ENCODE measurements at places on chromosomes 3 and 15.

GRCh38 chr3:72595376-72595775 is 252.9 kb downstream of the SHQ1 start:
- DNase-seq = no peak

- no peak for DNase-seq
Observed at GRCh38 chr3:100205171-100205570, 55.6 kb upstream of the TBC1D23 start.

- DNase-seq = no peak
Observed at GRCh38 chr15:71386448-71387236, 271.4 kb downstream of the THSD4 start.

- DNase-seq = no peak
Observed at GRCh38 chr3:39531665-39532064, 64.2 kb downstream of the MOBP start.

- DNase-seq = no peak
Observed at GRCh38 chr3:72964633-72965032, 32.0 kb upstream of the PPP4R2 start.

- no peak for DNase-seq
Observed at GRCh38 chr15:62739082-62739481, 303.5 kb upstream of the TPM1 start.

DNA sequence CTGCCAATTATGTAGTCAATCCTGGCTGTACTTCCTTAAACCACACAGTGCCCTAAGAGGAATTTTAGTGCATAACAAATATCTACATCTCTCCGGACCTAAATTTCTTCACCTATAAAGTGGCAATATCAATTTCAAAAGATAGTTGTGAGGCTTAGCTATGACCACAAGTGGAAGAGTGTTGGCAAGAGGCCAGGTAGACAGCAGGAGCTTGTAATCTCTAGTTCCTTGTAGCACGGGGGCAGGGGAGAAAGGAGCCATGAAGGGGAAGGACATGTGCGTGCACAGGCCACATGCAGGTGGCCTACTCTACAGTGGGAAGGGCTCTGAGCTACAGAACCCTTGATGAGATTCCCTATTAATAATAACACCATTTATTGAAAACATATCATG is 269.7 kb downstream of the ABHD5 start:
- DNase-seq = no peak

DNA sequence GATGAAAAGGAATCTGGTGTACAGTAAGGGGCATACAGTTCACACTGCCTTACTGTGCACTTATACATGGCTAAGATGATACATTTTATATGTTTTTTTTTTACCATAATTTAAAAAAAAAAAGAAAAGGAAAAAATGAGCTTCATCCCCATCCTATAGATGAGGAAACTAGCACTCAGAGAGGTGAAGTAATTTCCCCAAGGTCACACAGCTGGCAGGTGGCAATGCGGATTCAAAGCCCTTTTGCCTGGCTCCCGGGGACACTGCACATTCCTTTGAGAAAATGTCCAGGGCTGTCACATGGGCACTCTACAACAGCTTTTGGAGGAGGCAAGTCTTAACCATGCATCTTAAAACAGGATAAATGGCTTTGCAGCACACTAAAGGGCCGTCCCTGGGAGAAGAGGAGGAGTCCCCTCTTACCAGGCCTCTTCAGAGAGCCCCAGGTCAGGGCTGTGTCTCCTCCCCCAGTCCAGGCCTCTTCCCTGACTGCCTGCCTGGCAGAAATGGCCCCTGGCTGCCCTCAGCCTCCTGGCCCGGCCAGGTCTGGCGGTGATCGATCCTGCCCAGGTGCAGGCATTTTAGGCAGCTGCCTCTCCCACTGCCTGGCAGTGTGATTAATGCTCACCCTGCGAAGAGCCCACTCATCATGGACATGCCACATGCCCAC is 95.1 kb upstream of the LINGO1 start:
- no peak for DNase-seq

DNA sequence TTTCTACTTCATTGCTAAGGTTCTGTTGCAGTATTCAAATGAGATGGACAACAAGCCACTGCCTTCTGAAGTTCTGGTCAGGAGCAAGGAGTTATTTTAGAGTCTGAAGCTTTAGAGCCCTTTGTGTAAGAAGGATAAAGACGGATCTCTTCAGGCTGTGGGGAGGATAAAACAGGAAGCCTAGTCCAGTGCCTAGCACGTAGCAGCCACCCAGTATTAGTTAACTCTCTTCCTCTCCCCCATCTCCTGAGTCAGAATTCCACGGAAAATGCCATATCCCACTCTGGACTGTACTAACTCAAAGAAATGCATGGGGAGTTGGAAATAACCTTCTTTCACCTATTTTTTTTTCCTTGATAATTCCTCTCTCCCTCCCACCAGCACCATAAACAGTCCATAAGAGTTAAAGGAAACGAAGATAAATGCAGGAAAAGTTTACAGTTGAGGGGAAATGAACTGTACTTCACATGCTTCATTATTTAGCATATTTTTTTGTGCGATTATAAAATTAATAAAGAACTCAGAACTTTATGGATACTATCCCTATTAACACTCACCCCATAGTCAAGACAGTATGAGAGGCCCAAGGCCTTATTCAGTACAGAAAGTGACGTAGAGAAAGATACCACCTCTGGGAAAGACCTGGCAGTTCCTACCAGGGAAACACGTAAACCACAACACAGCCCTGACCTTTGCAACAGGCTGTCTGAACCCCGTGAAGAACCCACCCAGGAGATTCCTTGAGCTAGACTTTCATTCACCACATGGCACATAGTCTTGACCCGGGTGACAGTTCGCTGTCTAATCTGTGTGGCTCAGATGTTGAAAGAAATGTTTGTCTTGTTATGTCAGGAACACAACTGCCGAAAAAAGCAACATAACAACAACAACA is 9.2 kb downstream of the IGF2BP2 start:
- DNase-seq = no peak

DNA sequence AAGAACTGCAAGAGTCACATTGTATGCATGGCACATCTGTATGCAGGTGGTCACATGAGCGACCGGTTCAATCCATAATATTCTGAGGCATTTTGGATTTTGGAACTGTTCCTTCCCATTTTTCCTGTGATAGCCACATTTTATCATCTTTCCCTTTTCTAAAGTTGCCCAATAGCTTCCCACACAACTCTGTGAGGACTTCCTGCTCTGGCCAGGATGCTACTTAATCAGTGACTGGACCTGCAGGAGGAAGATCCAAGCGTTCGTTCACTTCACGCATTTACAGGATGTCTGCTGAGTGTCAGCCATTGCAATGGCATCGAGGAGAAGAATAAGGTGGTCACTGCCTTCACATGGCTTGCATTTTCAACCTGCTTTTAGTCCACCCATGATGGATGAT is 9.8 kb downstream of the KLHL6 start:
- no peak for DNase-seq

- no peak for DNase-seq
Observed at GRCh38 chr3:27633224-27633545, 88.9 kb downstream of the EOMES start.

DNA sequence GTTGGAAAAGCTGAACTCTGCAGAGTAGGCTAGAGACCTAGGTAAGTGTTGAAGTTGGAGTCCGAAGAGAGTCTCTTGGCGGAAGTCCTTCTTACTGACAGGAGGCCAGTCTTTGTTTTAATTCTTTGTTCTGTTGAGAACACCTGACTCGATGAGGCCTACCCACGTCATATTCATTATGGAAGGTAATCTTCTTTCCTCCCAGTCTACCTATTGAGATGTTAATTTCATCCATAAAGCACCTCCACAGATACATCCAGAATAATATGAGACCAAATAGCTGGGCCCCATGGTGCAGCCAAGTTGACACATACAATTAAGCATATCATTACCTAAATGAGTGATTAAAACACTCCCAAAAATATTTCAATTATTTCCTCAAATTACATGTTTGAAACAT is 515.5 kb downstream of the CADM2 start:
- no peak for DNase-seq

DNA sequence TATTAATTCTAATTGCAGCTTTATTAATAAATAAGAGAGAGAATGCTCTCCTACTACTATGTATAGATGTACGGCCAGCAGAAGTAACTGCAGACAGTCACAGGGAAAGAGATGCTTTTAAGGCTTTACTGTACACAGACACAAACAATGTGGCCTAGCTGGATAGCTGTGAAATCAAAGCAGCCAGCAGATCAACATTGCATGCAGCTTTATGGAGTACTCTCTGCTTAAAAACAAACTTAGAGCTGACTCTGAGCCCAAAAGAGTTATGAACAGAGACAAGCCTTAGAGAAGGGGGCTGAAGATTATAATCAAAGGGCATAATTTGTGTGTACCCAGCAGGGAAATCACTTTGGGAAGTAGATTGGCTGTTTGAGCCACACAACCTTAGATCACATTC is 47.2 kb downstream of the CADM2 start:
- DNase-seq = no peak

DNA sequence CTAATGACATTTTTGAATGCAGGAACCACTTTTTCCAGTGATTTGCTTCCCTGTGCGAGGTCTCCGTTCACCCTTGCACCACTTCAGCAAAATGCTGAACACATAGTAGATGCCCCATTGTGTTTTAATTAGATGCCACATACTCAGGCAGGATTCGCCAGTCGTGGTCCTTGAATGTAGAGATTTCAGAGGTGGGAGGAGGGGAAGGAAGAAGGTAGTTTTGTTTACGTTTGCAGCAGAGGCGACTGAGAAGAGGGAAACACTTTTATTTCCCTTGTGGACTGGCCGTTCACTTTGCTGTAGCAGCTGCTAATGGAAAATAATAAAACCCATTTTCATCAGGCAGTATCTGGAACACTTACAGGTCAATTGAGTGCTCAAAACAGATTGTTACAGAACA is 262.8 kb upstream of the TBL1XR1 start:
- no peak for DNase-seq

GRCh38 chr3:46013316-46014094 is 13.8 kb downstream of the XCR1 start:
- DNase-seq = no peak

- no peak for DNase-seq
Observed at GRCh38 chr15:42344763-42345162, 14.5 kb upstream of the CAPN3 start.

- DNase-seq = no peak
Observed at GRCh38 chr15:66696770-66697169, 5.3 kb upstream of the SMAD6 start.

DNA sequence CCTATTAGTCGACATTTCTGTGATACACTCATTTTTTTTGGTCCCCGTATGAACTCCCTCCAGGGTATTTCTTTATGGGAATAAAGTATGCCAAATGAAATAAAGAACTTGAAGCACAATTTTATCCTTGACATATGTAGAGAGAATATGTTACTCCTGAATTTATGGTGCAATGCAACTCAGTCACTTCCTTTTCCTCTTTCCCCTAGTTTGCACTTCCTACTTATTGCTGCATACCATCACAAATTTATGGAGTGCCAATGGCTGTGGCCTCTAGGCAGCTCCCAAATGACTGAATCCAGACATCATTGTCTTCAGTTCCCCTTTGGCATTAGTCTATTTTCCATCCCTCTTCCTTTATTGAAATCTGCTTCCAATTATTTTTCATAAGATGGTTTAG is 403.5 kb downstream of the FHIT start:
- no peak for DNase-seq

DNA sequence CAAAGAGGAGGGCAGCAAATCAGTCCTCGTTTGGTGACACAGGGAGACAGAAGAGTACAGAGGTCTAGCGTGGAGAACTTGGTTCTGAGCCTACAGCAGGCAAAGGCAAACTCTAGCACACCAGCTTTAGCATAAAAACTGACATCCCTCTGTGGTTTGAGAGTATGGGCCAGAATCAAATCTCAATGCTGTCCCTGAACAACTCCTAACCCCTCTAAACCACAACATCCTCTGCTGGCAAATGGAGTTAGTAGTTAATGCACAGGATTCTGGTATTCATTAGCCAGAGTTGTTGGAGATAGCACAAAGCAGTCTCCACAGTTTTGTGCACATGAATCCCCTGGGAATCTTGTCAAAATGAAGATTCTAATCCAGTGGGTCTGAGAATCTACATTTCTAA is 315.8 kb downstream of the NTRK3 start:
- DNase-seq = no peak

DNA sequence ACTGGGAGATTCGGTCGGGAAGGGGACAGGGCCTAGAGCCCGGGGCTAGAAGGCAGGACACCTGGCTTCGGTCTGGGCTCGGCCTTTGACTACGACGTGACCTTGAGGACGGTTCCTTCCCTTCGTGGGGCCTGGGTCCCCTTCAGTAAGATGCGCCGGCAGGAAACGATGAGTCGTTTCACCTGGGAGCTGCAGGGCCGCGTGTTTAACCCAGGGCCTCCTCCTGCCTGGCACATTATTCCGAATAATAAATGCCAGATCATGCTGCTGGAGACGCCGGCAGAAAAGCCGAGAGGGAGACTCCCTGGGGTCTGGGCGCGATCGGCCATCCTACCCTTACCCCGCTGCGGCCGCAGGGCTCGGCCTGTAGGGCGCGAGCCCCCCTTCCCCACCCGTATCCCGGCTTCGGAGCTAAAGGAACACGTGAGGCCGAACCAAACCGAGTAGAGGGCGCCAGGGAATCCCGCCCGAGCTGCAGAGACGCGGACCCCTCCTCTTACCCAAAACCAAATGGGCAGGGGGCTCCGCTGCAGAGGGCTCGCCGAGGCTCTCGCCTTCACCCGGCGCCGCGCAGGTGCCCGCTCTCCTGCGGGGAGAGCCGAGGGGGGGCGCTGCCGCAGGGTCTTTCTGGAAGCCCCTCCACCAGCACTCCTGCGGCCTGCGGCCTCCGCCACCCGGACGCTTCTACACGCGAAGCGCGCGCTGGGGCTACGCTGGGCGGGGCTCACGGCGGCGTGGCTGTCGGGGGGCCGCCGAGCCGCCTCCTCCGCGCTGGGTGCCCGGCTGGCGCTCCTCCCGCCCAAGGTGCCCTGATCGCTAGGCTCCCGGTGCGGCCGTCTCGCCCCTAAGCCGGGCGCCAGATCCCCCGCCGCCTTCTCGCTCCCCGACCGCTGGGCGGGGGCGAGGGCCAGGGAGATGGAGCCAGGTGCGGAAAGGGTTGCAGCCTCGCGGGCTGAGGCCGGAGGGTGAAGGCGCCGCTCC is at the start of gene BDH1:
TSS of gene BDH1 (minus strand) at position 688 of the 981 bp plus-strand sequence. CDS start 9,525 bp downstream, outside the sequence.
- DNase-seq = peak; percentile 61

- no peak for DNase-seq
Observed at GRCh38 chr3:58353722-58354553, 21.2 kb downstream of the PXK start.

Data from stimulated activated CD4-positive, alpha-beta T cell treated with anti-CD3 and anti-CD28 coated beads, Interleukin-15, amount 100 ng/mL, for 1 hour (primary cell).